CMK (cell line): ENCODE measurements at places on chromosomes 7 and 10.

DNA sequence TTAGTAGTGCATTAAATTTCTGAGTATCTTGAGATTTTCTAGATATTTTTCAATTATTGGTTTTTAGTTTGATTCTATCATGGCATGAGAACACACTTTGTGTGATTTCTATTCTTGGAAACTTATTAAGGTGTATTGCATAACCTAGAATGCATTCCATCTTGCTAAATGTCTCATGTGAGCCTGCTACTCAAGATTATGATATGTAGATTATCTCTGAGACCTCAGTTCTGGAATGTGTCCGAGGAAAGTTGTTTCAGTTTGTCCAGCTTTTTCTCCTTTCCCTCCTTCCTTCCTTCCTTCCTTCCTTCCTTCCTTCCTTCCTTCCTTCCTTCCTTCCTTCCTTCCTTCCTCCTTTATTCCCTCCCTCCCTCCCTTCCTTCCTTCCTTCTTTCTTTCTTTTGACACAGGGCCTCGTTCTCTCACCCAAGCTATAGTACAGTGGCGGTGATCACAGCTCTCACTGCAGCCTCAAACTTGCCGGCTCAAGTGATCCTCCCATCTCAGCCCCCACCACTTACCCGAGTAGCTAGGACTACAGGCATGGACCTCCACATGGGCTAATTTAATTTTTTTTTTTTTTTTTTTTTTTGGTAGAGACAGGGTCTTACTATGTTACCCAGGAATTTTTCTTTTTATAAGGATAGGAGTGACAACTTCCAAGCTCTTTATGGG, 7.6 kb downstream of the ITPRID1 start:
- DNase-seq: no peak

- no peak for DNase-seq
These were observed 974.0 kb upstream of the GHITM start for GRCh38 chr10:83165265-83165664.

GRCh38 chr10:103457896-103458583, 660 bp downstream of the CALHM1 start:
- no peak for DNase-seq

DNA sequence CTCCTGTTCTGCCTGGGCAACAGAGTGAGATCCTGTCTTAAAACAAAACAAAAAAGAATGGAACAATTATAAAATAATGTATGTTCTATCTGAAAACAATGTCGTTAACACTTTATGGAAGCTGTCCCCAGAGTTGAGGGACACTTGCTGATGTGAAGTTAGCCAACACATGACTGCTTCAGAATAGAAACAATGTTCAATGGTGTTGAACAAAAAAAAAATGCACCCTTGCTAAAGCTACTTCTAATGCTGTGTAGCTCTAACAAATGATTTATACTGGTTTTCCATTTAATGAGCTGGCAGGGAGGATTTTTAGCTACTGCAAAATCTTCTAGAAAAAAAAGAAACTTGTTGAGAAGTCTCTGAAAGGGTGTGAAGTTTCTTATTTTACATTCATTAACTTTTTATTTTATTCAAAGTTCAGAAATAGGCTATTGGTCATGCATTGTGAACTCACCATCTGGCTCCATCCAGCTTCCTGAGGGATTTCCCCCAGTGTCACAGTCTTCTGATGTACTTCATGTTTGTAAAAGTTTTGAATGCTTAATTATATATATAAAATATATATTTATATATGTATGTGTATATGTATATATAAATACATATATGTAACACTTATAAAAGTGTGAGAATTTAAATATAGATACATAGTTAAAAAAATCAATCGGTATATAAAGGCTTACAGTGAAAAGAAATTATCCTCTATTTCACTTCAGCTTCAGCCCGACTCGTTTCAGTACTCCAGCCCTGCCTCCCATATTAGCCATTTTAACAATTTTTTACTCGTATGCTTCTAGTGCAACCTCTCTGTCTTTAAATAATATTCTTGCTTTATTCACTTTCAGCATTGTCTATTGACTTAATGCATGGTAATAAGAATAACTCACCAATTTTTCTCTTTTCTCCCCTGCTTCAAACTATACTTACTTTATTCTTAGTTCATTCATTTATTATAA, 35.0 kb downstream of the HDAC9 start:
- no peak for DNase-seq

DNA sequence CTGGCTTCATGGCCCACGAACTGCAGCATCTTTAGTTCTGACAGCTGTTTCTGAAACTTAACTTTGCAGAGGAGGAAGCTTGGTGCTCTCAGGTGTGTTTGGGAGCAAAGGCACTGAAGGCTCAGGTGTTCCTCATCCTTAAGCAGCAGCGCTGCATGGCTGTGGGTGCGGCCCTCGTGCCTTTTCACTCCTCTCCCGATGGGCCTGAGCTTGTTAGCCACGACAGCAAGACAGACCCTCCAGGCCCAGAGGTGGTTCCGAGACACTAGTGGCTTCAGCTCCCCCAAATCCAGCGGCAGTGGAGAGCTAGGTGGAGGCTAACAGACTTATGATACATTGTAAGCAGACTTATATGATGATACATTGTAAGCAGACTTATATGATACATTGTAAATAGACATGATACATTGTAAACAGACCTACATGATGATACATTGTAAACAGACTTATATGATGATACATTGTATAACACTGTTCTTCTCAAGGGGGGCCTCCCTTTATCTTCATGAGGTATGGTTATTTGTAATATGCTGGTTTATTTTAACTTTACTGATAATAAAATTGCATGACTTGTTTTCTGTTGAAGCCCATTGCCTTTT, 14.1 kb downstream of the PFKP start:
- DNase-seq: no peak

DNA sequence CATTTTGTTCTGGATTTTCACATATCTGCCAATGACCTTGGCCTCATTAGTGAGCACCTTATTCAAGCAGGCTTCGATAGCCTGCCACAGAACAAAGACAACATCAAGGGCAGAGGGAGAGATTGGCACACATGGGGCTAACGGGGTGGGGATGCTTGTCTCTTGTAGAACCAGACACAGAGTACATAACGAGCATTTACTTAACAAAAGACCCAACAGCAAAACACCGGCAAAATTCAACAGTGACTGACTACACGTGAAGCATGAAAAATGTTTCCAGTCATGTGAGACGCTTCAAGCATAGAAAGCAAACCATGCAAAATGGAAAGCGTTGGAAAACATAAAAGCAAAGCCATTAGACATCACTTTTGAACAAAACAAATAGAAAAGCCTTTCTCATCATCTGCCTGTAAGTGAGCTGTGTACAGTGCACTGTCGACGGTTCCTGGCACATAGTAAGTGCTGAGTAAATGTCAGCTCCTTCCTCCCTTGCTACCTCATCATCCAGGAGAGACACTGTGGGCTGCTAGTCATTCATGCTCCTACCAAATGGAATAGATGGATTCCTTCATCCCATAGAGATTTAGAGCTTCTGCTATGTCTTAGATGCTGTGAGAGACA, 134.4 kb upstream of the AGK start:
- DNase-seq: no peak

- no peak for DNase-seq
These were observed 230.9 kb downstream of the ZEB1 start for GRCh38 chr10:31549896-31550295.

DNA sequence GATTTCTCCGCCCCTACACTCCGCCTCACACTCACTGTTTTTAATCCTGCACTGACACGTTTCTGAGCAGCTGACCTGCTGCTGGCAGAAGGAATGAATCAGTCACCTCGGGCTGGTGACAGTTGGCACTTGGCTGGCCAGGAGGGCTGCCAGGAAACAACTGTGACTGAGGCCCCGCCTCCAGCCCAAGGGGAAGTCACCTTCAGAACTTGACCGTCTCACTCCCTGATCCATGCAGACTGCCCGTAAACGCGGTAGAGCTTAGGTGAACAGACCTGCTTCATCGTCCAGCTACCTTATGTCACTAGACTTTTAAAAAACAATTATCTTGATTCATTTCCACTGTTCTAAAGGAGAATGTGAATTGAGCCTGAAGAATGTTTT, 107.5 kb downstream of the DOCK1 start:
- no peak for DNase-seq

GRCh38 chr7:156604311-156604710, 36.3 kb upstream of the RNF32 start:
- DNase-seq: no peak

DNA sequence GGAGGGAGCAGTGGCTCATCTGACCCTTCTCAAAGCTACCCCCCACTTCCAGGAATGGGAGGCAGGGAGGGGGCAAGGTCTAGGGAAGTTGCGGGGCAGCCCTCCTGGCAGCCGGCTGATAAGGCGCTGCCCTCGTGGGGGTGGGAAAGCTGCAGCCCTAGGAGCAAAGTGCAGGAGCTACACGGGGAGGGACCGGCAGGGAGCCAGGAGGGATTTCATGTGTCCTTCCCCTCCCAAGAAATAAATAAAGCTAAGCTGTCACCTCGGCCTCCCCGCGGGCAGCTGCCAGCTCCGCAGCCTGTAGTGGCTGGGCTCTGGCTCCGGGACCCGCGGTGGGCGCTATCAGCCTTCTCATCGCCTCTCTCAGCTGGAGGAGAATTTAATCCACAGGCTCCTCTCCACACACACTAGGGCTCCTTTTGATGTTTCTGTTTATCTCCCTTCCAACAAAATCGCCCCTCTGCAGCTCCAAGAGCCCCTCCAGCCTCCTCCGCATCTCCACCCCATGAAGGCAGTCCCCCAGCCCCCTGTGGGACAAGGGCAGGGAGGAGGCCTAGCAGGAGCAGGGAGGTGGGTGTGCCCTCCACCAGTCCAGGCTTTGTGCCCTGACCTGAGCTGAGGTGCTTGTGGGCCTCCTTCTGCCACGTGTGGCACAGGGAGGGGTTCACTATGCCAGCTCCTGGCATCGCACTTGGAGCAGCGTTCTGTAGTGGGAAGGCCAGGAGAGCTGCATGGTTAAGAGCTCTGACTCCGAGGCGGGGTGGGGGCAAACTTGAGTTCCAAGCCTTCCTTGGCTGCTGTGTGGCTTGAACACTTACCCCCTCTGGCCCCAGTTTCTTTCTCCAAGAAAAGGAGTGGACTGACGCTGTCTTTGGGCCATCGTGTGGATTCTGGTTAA, 80.5 kb downstream of the C10orf105 start:
- DNase-seq: peak; percentile 93

GRCh38 chr7:31126976-31127375, 74.9 kb downstream of the ADCYAP1R1 start:
- no peak for DNase-seq
